NCI-H524 (cell line): ENCODE measurements at places on chromosomes 1 and 21.

- no peak for DNase-seq
Observed at GRCh38 chr21:44480200-44481053, 25.1 kb downstream of the LRRC3 start.

DNA sequence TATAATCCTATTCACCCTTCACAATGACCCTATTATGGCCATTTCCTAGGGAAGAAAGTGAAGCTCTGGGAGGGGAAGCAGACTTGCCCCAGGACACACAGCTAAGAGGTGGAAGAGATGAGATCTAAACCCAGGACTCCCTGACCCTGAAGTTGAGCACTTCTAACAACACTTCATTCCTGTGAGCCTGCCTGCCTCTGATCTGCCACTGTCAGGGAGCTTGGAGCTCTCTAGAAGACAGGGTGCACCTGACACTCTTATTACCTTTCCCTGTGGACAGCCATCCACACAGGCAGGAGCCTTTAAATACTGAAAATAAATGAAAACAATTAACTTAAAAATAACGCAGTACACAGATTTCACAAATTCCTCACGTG, 599 bp downstream of the MKNK1 start:
- no peak for DNase-seq

- DNase-seq, result no peak
Observed at GRCh38 chr1:206834711-206835110, 30.7 kb upstream of the IL20 start.

- DNase-seq, result no peak
Observed at GRCh38 chr1:155645648-155646047, 35.6 kb downstream of the MSTO1 start.

DNA sequence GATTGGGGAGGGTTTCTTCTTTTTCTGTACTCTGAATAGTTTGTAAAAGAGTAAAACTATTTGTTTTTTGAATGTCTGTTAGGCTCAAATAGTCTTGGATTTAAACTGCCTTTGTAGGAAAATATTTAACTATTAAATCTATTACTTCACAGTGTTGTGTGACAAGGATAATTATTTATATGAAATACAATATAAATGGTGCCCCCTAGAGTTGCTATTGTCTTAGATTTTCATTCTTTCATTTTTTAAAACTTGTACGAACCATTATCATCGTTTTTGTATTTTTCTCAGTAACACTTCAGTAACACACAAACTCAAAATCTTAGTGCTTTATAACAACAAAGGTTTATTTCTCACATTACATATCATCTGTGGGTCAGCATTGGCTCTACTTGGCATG, 37.4 kb downstream of the C1orf185 start:
- no peak for DNase-seq

DNA sequence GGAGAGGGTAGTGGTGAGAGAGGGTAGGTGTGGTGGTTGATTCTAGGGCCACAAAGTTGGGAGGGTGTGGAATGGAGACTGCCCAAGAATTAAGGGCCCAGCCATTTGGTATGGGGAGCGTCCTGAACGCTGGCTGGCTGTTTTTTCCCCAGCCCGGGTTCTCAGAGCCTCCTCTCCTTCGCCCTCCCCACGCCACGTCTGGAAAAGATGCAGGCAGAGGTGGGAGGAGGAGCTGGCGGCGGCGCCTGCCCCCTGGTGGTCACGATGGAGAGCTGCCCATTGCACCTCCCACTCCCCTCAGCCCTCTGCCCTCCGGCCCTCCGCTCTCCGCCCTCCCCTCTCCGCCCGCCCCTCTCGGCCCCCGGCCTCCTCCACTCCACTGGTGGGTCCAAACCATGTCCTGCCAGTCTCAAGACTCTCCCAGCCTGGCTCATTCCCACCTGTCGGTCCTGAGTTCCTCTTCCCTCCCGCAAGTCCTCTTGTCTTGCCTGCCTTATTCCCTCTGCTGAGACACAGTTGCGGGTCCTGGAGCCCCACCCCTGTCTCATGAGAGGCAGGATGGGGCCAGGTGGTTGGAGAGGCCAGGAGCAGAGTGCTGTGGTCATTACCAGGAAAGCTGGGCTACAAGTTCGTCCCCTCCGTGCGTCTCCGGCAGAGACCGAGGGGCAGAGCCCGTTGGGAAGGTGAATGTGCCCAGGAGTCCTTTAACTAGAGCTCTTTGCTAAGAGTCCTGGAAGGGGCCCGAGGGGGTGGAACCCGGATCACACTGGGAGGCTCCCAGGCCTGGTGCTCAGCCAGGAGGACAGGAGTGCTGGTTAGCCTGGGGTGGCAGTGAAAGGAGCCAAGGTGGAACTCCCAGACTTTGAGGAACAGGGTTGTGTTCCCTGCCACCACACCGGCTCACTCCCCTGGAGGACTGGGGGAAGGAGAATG, 22.6 kb downstream of the ETNK2 start:
- no peak for DNase-seq

DNA sequence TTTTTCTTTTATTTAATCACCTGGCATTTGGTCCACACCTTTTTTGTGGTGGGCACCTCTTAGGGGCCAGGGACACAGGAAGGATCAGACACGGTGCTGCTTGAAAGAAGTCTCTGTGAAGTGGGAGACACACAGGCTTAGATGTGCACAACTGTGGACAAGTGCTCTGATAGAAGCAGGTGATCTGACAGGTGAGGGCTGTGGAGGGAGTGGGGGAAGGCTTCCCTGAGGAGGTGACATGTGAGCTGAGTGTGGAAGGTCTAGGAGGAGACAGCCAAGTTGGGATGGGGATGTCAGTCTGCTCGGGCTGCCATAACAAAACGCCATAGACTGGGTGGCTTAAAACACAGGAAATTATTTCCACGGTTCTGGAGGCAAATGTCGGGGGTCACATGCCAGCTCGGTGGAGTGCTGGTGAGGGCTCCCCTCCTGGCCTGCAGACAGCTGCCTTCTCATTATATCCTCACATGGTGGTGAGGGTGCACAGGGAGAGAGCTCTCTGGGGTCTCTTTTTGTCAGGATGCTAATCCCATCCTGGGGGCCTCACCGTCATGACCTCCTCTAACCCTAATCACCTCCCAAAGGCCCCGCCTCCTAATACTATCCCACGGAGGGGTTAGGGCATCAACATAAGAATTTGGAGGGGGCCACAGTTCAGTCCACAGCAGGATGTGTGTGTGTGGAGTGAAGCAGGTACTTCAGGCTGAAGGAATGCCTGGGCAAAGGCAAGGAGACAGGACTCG, 5.2 kb upstream of the KIAA1614 start:
- no peak for DNase-seq

DNA sequence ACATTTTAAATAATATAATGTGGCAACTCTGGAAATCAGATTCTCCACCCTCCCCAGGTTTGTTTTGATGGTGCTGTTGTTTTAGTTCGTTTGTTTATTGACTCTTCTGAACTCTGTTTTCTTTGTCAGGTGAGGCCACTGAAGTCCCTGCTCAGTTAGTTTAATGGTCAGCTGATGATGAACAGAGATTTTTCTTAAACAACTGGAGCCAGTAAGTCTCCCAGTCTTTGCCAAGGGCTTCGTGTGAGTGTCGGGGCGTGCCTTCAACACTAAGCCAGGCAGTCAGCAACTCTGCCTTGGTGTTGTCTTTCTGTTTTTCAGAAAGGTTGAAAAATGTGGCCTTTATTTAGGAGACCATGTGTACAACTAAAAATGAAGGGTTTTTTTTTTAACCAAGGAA, 58.9 kb downstream of the TEX35 start:
- DNase-seq, result no peak

- DNase-seq, result no peak
Observed at GRCh38 chr1:110487726-110488125, 31.2 kb downstream of the KCNA10 start.

DNA sequence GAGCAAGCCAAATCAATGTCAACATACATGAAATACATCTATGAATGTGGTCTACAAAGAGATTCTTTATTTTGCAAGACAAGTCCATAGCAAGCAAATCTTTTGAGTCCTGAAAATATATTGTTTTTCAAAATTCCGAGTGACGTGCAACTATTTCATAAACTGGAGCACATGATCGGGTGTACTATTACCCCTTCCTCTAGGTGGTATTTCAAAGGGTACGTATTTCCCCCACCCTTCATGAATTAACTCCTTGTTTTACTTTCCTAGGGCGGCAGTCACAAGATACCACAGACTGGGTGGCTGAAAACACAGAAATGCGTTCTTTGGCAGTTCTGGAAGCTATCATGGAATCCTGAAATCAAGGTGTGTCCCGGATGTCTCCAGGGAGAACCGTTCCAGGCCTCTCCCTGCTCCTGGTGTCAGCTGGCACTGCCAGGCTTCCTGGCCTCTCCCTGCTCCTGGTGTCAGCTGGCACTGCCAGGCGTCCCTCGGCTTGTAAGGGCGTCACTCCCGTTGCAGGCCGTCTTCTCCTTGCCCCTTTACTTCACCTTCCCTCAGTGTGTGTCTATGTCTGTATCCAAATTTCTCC, 55.3 kb downstream of the RIPK4 start:
- DNase-seq, result no peak

GRCh38 chr1:22238356-22239224, 95.7 kb upstream of the WNT4 start:
- no peak for DNase-seq

DNA sequence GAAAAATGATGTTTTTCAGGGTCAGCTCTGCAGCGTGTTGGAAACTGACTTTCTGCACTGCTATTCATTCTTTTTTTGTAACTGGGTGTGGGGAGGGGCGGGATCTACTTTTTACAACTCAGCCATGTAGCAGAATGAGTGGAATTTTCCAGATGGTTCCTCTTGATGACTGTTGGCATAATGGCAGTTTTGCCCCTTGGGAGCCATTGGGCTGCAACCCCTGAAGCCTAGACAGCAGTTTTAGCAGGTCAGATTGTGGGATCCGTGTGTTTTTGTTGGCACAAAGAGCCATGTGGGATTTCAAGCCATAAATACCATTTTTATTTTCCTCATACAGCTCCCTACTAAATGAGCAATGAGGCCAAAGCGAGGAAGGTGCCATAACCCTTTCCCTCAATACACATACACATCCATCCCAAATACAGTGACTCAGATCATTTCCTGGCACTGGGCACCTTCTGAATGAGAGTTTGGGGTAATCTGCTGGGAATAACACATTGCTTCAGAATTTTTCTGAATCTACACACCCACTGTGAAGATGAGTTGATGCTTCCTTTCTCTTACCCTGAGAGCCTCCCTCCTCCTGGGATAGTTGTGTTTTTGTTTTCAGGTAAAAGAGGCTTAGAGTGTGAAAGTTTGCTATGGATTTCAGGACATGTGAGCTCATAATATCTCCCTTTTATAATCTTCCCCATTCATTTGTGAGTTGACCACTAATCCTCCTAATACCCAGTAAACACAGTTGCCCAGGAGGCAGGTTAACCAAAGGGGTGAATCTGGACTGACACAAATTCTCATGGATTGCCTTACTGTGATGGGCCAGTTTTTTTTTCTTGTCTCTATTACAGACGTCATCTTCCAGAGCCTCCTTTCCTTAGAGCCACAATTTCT, 13.1 kb downstream of the S100A10 start:
- no peak for DNase-seq

DNA sequence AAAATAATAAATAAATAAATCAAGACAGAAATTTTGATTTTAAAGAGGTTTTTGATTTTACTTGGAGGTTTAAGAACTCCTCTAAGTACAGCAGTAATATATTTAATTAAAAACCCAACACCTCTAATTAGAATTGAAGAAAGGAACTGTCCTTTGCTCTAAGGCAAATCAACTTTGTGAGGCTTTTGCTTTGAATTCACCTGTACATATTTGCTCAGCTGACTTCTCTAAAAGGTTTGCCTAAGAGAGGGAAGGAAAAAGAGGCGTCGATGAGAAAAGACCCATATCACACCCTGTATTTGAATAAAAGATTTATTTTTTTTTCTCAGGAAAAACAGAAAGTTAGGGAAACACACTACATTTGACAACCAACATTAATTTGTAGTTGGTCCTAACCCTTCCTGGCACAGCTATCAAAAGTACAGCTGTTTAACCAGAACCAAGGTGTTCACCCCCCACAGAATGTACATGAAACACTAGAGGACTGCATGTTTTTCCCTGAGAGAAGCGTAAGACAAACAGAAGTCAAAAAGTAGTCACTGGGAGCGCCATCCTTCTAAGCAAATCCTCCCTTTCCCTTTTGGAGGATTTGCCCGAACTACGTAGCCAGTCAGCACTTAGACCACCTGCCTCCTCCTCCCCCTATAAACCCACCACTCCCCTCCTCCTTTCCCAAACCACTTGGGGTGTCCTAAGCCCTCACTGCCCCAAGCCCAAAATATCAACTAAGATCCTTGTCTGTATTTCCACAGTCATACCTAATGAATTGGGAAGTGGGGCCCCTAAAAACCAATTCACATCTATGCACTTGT, 4.9 kb downstream of the MCL1 start:
- no peak for DNase-seq

DNA sequence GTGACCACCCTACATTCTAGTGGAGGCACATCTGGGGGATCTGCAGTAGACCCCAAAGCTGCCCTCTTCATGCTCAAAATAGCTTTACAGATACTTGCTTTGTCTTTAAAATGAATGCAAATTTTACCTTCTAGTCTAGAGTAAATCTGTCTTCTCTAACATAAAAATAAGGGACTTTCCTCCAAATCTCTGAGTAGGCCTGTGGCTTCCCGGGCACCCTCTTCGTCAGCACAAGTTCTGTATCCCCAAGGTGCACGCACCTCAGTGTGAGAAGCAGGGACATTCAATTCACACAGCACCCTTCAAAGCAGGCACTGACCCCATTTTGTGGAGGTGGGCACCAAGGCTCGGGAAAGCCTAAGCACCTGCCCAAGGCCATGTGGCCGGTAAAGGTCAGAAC, 19.0 kb downstream of the MEF2D start:
- no peak for DNase-seq

GRCh38 chr21:31316488-31317169, 27.4 kb downstream of the TIAM1 start:
- DNase-seq, result no peak

GRCh38 chr1:162446946-162447345, 35.0 kb upstream of the SH2D1B start:
- DNase-seq, result no peak

DNA sequence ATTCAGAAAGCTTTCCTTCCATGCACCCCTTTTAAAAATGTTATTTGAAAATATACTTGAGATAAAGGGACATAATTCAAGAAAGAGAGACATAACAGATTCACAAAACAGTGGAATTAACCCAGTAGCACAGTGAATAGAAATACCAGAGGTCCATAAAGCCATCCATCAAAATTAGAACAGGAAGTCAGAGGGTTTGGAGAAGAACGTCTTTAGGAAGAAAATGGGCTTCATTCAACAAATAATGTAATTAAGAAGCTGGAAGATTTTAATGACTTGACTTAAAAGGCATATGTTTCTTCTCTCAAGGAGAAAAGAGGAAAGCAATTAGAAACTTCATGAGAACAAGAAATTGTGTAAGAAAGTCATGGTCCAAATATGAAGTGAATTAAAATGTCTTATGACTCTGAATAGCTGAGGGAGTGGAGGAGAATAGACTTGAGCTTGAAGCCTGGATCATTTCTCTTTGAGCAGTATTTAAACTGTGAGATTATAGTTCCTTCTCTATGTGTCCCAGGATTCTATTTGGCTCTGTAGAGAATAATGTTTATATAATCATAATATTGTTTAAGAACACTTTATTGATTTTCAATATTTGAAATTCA, 7.9 kb upstream of the HCRTR1 start:
- no peak for DNase-seq

DNA sequence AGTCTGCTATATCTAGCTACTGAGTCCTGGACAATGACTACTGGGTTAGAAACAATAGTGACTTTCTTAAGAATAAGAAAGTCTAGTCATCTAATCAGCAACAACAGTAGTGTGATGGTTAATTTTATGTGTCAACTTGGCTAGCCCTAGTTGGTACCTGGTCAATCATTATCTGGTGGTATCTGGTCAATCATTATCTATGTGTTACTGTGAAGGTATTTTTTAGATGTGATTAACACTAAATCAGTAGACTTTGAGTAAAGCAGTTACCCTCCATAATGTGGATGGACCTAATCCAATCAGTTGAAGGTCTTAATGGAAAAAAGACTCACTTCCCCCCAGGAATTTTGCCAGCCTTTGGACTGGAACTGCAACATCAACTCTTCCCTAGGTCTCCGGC, 312.6 kb downstream of the SIPA1L2 start:
- no peak for DNase-seq
